ENCODE measurements at places on chromosomes 5 and 9.
A peak's percentile ranks its signal among the peaks of the same experiment; 100 is the strongest.

GRCh38 chr5:10678244-10678643, 82.8 kb downstream of the DAP start:
- DNase-seq, result no peak

- no peak for DNase-seq
Observed at GRCh38 chr9:132798817-132799790, 79.0 kb downstream of the AK8 start.

DNA sequence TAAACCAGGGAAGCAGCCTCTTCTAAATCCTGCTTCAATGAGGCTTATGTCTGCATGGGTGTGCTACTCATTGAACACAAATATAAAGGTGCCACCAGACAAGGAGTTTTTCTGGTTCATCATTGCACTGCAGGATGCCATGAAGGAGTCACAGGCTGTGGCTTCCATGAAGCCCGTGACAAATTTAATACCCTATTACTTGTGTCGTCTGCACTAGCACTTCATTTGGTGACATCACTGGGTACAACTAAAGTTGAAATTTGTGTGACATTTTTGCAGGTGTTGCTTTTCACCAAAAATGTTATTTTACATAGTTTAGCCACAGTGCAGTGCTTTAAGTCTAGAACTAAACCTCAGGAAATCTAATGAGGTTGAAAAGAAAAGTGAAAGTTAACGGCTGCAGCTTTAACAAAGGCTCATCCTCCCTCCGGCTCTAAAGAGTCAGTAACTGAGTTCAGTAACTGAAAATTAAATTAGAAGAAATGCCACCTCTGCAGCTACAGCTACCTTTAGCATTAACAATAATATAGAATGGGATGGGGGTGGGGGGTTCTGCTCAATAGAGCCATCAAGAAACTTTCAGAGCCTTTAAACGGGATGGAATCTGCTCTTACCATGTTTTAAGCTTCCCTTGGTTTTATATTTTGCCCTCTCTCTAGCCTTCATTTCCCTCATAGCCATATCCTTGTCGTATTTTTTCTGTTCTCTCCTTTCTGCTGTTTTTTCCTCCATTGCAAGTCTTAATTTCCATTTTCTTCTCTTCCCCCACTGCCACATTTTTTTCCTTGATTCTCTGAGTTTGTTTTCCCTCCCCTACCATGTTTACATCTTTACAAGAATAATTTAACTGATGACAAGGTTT, 233.8 kb upstream of the TMEM161B start:
- no peak for DNase-seq

GRCh38 chr9:38697776-38698300, 22.1 kb downstream of the FAM240B start:
- DNase-seq, result no peak

- no peak for DNase-seq
Observed at GRCh38 chr5:158559643-158560042, 540.1 kb downstream of the EBF1 start.

DNA sequence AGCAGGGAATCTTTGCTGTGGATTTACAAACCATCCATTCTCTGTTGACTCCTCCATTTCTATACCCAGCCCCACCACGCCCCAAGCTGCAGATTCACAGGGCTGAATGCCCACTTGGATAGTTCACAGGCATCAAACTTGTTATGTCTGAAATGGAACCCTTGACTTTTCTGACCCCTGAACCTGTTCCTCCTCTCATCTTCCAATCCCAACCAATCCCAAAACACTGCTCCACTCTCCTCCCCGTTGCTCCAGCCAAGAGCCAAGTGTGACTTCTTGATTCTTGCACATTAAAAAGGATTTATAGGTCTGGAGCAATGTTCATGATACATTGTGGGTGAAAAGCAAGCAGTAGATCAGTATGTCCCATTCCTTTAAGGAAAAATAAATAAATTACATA, 145.6 kb downstream of the DAB2IP start:
- DNase-seq, result no peak

DNA sequence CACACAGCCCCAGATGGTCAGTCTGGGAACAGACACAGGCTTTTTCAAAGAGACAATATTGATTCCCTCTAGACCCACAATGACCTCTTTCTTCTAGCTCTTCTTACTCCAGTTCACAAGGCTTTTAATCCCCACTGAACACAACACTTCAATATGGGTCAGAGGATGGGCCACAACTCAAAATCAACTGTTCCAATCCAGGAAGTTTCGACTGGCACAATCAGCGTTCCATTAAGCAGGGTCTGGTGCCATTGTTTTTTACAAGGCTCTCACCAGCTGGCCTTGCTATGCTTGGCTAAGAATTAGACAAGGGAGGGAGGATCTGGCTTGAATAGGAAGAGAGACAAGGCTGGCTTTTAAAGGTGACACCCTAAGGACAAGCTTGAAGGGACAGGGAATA, 199.4 kb upstream of the SLC24A2 start:
- DNase-seq, result no peak

- no peak for DNase-seq
Observed at GRCh38 chr5:25255128-25255527, 610.4 kb upstream of the CDH10 start.

DNA sequence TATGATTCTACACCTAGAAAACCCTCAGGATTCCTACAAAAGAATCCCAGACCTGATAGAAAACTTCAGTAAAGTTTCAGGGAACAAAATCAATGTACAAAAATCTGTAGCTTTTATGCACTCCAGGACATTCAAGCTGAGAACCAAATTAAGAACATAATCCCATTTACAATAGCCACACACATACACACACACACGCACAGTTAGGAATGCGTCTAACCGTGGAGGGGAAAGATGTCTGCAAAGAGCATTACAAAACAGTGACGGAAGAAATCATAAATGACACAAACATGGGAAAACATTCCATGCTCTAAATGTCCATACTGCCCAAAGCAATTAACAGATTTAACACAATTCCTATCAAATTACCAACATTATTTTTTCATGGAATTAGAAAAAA, 51.4 kb upstream of the CAST start:
- no peak for DNase-seq

DNA sequence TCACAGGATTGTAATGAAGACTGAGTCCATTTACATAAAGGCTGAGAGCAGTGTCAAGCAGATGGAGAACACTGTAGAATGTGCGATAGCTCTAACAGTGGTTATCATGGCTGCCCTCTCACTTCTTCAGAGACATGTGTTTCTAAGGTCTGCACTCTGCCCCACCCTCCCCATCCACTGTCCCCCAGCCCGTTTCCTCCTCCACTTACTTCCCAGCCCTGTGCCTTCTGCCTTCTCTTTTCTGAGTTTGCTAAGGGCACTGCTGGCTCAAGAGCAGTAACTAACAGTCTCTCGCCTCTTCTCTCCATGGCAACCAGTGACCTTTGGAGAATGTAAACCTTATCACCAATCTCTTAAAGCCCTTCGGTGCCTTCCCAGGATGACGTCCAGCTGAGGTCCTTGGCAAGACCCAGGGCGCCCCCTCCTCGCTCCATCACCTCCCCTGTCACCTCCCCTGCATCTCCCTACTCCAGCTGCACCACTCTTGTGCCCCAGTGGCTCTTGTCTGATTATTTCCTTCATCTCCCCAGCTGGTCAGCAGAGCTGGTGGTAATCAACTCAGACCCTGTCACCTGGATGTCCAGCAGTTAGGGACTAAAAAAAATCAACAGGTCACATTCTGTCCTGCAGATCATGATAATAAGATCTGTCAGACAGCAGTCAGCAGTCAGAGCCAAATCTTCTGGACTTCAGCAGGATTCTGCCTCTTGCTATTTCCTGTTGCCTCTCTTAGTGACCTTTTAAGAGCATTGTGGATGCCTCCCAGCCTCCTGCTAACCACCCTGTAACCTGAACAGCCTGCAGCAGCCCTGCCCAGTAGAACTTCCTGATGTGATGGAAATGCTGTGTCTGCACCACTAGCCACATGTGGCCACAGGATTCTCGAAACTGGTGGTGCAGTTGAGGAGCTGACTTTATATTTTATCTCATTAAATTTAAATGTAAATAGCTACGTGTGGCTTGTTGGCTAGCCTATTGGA, 9.0 kb downstream of the FXN start:
- peak; percentile 55 for DNase-seq

GRCh38 chr9:110532908-110533665, 46.5 kb downstream of the SVEP1 start:
- no peak for DNase-seq

DNA sequence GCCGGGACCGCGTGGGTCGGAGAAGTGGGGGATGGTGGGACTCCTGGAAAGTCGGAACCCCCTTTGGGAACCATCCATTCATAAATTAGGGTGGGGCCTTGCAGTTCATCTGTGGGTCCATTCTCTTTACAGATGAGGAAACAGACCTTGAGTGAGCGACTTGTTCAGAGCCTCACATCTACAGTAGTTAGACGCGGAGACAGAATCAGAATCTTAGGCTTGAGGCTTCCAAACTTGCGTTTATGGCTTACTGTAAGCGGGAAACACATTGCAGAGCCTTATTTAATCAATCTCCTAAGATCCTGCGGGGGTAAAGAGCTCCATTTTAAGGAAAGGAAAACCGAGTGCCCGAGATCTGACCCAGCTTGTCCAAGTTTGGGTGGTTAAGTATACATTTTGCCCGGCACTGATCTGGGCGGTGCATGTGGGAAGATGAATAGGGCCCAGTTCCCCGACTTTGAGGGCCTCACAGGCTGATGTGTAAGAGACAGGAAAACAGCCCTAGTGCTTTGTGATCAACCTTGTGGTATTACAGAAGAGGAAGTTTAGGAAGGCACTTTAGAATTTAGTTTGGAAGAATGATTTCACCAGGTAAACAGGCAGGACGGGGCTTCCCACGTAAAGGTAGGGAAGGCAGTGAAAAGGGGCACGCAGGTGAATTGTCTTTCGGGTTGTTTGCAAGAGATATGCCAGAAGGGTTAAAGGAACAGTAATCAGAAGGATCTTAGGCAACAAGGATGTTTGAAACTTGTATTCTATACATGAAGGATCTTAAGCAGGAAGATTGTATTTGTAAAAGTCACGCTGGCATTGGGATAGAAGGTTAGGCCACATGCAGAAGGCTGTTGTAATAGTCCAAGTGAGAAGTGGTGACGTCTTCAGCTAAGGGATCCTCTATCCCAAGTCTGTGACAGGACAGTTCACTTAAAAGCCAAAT, 744 bp downstream of the TARS1 start:
- DNase-seq, result peak; percentile 49

DNA sequence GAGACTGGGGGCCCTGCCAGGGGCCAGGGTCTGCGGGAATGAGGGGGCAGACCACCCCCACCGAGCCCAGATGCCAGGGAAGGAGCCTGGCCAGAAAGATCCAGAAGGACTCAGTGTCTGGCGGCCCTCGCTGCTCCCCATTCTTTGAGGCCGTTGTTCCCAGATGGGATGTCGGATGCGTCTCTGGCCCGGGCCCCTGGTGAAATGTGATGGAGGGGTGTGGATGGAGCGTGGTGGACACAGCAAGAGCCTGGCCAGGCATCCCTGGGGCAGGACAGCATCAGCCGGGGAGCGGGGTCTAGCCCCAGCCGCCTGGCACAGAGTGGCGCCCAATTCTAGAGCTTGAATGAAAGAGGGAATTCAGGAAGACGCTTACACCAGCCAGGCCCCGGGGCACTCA, 46.2 kb upstream of the NKD2 start:
- DNase-seq, result no peak

DNA sequence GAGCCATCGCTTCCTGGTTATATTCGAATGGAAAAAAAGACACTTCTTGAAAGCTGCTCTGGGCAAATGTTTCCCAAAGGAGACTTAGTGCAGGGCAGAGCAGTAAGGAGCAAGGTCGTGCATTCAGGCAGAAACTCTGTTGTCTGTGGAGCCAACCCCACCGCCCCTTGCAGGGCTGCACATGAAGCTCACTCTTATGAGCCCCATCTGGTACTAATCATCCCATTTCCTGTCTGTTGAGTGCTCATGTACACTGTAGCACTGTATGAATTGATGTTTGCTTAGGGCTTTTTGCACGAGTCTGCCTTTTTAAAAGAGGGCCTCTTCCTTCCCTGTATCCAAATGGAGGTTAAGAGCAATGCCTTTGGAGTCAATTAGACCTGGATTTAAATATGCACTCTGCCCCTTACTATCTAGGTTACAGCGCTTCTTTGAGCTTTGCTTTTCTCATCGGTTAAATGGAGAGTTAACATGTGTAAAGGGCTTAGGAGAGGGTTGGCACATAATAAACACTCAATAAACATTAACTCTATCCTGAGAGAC, 25.4 kb downstream of the HMHB1 start:
- DNase-seq, result no peak

DNA sequence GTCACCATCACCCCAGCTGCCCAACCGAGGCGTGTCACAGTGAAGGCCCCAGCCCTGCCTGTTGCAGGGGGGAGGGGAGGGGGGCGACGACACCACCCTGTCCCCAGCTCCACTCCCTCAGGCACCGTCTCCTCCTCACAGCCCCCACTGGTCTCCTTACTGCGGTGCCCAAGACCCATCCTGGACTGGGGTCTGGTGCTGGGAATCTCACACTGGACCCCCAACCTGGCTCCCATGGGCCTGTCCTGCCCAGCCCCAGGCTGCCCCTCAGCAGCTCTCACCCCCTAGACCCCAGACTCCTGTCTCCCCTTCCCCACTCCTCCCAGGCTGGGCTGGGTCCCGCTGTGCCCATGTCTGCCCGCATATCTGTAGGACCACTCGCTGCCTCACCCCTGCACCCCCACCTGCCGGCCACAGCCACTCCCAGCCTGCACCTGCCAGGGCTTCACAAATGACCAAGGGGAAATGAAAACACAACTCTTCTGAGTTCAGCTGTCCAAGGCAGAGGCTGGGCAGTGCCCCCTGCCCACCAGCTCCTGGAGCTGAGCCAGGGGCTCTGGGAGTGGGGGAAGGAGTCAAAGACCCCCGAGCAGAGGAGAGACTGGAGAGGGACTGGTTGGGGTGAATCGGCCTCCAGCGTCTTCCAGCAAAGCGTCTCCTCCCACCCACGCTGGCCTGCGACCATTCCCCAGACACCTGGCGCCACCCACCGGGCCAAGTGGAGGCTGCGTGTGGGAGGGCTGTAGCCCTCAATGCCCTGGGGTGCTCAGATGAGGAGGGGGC, 32.6 kb upstream of the EGFL7 start:
- DNase-seq, result peak; percentile 87

GRCh38 chr9:35771534-35771933, 17.5 kb upstream of the MSMP start:
- DNase-seq, result no peak

GRCh38 chr5:55481293-55481855, 53.4 kb downstream of the PLPP1 start:
- DNase-seq, result no peak

GRCh38 chr5:116733991-116734975, 159.7 kb upstream of the SEMA6A start:
- peak; percentile 48 for DNase-seq

DNA sequence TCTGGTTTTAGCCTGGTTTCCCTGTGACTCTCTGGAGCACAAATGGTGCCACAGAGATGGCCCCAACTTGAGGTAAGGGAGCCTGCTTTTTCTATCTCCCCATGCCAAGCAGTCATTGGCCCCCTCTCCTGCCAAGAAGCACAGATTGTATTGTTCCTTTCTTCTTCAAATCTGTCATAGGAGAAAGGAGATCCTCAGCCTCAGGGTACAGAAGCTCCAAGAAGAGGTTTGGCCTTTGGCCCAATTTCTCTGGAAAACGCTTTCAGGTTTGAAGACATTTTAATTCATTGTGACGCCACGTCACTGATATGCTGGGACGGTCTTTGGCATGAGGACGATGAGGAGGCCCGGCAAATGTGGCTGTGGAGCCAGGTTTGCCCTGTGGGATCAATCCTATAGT, 29.2 kb upstream of the PANK3 start:
- no peak for DNase-seq

- peak; percentile 82 for DNase-seq
Observed at GRCh38 chr9:99824378-99825171, 2.9 kb downstream of the NR4A3 start.
